ENCODE measurements at places on chromosomes 1 and 21.

DNA sequence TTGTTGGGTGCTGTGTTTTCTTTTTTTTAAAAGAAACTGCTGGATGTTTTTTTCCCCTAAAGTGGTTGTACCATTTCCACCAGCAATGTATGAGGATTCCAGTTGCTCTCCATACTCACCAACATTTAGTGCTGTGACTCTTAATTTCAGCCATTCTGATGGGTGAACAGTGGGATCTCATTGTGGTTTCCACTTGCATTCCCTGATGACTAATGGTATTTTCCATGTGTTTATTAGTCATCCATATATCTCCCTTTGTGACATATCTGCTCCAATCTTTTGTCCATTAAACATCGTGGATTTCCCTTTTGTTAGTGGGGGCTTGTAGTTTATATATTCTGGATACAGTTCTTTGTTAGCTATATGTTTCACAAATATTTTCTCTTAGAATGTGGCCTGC lies 206.0 kb downstream of the CAMTA1 start:
- DNase-seq, result no peak

DNA sequence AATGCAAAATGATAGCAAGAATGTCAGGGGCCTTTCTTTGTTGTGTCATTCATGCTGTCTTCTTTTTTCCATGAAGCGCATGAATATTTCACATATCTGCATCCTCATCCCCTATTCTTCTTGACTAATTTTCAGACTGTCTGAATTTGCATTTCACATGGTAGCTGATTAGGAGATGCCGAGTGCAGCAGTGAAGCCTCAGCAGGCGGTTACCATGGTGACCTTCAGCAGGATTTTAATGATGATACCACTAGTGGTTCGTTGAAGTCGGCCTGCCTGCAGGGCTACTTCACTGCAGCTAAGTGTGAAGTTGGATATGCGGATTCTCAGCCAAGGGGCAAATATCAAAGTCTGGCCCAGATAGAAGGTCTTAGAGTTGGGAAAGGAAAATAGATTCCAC lies 141.8 kb downstream of the NEK7 start:
- no peak for DNase-seq

DNA sequence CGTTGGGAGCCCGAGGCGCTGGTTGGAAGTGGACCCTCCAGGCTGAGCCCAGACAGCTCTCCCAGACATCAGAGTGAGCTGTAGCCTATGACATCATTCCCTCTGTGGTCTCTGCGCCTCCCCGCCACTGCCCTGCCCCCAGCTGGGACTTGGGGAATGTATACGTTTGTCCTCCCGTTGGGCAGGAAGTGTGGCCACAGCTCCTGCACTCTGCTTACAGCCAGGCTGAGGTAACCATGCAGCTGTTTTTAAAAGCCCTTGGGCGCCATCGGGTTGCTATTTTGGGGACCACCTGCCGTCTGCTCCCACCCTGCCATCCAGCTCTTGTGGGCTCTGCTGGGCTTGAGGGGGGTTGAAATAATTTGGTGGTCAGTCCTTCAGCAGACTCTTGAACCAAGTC lies 7.8 kb downstream of the VASH2 start:
- DNase-seq, result no peak

DNA sequence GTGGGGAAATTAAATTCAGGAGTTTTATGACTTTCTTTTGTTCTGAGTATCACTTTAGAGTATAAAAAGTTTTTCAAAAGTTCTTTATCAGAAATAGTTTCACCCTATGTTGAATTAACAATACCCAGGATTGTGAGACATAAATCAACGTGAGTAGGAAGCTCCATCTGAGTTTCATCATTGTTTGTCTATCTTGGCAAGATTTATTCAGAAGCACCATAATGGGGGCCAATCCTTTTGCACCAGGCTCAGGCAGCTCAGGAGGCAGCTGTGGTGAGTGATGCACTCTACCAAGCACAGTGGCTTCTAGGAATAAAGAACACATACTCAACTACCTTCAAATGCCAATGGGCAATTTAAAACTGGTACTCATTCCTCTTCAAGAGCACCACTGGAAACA lies 12.0 kb downstream of the CREG1 start:
- no peak for DNase-seq

DNA sequence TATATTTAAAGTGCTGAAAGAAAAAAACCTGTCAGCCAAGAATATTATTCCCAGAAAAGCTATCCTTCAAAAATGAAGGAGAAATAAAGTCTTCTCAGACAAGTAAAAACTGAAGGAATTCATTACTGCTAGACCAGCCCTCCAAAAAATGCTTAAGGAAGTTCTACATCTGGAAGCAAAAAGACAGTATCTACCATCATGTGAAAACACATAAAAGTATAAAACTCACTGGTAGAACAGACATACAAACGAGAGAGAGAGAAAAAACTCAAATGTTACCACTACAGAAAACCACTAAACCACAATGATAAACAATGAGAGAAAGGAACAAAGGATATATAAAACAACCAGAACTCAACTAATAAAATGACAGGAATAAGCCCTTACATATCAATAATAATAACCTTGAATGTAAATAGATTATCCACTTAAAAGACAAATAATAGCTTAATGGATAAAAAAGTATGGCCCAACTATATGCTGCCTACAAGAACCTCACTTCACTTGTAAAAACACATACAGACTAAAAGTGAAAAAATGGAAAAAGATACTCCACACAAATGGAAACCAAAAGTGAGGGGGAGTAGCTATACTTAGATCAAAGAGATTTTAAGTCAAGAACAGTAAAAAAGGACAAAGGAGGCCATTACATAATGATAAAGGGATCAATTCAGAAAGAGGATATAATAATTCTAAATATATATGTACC lies 22.0 kb downstream of the NSL1 start:
- no peak for DNase-seq

GRCh38 chr1:24337455-24337854 lies 18.3 kb downstream of the GRHL3 start:
- no peak for DNase-seq

DNA sequence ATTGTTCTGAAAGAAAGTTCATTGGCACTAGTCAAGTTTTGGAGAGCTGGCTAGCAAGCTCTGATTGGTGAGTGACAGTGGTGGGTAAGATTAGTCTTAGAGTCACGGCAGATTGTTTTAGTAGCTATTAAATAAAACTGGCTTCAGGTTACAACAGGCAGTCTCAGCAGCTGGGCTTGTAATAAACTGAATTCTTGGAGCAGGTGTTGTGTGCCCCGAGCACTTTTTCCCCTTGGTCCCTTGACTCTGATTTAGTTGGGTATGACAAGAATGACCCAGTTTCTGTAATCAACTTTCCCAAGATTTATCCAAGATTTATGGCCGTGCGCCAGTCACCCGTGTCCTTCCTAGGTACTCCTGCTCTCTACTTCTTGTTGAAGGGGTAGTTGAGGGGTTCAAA lies 40.2 kb downstream of the TBCE start:
- no peak for DNase-seq

- DNase-seq, result no peak
Measured at GRCh38 chr1:59096501-59096900, 200.4 kb upstream of the FGGY start.

DNA sequence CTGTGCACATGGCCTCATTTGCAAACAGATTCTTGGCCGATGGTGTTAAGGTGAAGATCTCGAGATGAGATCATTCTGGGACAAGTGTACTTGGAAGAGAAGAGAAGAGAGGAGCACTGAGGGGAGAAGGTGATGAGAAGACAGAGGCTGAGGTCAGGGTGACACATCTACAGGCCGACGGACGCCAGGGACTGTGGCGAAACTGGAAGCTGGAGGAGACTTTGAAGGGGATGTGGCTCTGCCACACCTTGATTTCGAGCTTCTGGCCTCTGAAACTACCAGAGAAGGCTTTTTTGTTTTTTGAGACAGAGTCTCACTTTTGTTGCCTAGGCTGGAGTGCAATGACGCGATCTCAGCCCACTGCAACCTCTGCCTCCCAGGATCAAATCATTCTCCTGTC lies 137.5 kb upstream of the TMEM51 start:
- no peak for DNase-seq

DNA sequence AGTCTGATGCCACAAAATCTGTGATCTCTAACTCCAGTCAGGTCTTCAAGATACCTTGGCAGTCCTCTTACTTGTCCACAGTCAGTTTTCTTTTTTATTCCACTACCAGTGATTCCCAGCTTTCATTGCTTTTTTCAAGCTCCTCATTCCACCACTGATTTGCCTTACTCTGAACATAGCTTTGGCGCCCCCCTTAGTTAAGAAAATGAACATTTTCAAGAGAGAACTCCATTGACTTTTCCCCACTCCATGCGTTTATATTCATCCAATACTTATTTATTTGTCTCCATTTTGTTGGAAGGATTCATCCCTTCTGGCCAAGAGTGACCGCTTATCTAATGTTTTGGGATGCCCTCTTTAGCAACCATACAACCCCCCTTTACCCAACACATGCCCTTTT lies 33.9 kb upstream of the IPO9 start:
- DNase-seq, result no peak

DNA sequence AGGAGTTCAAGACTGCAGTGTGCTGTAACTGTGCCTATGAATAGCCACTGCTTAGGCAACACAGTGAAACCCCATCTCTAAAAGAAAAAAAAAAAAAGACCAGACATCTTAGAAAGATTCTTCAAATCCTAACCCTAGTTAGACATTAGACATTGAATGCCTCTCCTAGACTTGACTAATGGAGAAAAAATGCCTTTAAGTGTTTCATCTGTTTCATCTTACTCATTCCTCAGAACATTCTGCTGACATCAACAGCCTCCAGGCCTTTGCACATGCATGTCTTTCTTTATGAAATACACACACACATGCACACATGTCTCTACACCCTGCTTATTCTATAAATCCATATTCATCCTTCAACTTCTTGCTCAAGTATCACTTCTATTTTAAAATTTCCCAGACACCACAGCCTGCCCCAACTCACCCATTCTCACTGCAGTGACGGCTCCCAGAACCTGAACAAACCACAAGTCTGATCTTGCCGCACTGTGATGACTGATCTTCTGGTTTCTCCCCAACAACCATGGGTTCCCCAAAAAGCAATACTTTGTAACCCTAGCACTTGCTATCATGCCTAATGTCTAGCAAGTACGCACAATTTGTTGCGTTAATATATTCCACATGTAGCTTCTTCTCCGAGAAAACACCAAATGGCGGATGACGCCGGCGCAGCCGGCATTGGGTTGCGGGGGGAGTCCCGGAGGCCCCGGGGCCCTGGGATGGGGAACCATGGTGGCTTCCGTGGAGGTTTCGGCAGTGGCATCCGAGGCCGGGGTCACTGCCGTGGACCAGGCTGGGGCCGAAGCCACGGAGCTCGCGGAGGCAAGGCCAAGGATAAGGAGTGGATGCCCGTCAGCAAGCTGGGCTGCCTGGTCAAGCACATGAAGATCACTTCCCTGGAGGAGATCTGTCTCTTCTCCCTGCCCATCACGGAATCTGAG lies 37.4 kb downstream of the LRRC52 start:
- DNase-seq, result no peak

- no peak for DNase-seq
Measured at GRCh38 chr1:61851849-61852669, 109.8 kb downstream of the PATJ start.

DNA sequence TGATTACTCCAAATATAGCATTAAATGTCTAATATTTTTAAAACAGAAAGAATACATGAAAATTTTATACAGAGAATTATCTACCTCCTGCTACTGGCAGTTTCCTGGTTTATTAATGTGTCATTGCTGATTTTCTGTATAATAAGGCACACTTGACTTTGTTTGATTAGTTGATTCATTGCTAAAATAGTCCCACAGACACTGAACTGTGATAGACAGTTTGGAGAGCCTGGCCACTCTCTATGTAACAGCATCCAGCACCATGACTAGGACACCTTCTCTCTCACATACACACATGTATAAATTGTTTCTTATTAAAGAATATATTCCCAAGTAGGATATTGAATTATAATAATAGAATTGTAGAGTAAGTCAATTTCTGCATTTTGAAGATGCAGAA lies 368.5 kb upstream of the SNX7 start:
- DNase-seq, result no peak

DNA sequence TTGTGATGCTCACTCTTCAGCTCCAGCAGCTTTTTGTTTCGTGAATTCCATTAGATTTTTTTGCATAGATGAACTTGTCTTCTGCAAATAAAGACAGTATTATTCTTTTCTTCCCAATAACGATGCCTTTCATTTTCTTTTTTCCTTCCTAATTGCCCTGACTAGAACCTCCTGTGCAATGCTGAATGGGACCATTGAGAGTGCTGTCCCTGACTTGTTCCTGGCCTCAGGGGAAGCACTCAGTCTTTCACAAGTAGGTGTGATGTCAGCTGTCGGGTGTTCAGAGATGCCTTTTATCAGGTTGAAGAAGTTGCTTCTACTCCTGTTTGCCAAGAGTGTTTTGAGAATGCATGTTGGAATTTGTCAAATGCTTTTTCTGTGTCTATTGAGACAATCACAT lies 64.3 kb upstream of the ADARB1 start:
- no peak for DNase-seq

- DNase-seq, result no peak
Measured at GRCh38 chr1:152520561-152521090, 6.3 kb downstream of the CRCT1 start.

- no peak for DNase-seq
Measured at GRCh38 chr1:193926956-193927355, 740.5 kb upstream of the B3GALT2 start.

DNA sequence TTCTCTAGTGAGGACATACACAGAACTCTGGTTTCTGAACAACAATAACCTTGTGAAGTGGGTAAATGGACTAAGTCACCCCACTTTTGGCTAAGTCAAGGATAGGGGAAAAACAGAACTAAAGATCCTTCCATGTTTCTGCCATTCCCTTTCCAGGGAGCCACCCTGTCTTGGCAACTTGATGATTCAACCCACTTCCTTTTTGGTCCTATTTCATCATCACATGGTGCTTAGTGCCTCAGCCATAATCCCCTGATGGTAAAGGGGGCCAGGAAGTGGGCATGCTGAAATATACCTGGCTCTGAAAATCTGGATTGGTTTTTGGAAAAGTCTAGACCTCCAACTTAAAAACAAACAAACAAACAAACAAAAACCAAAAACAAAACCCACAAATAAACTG lies 206.4 kb upstream of the FOXD3 start:
- DNase-seq, result no peak

DNA sequence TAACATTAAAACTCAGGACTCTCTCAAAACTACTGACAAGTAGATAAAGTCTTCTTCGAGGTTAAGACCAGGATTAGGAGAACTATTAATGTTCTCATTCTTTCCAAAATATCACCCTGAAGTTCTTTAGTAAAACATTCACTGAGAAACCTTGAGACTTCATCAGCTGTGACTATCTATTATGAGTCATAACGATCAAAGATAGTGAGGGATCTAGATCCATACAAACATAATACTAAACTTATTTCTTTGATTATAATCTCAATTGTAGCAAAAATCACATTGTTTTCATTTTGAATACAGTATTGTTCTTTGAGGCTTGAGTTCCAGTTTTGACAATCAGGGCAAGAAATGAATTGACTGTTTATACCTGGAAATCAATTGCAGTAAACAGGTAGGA lies 11.1 kb downstream of the PYHIN1 start:
- DNase-seq, result no peak

DNA sequence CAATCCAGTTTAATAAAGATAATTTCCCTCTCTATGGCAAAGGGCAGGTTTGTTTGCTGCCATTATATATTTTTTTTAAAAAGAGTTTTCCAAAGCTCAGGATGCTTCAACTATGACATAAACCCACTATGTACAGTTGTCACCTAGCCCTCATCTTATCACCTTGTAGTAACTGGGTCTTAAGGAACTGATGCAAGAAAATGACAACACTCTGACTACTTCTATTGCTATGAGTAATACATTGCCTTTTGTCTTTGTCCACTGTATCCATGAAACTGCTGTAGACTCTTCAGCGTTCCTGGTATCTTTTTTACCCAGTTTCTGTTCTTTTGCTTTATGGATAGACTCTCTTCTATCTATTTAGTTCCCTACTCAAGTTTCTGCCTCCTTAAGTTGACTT lies 586.5 kb downstream of the NEGR1 start:
- no peak for DNase-seq

Data from lower leg skin (tissue), 4 donors.